ENCODE measurements at places on chromosomes 1 and 21.

- no peak for DNase-seq
Measured at GRCh38 chr1:2520806-2521205, 5.6 kb downstream of the PANK4 start.

DNA sequence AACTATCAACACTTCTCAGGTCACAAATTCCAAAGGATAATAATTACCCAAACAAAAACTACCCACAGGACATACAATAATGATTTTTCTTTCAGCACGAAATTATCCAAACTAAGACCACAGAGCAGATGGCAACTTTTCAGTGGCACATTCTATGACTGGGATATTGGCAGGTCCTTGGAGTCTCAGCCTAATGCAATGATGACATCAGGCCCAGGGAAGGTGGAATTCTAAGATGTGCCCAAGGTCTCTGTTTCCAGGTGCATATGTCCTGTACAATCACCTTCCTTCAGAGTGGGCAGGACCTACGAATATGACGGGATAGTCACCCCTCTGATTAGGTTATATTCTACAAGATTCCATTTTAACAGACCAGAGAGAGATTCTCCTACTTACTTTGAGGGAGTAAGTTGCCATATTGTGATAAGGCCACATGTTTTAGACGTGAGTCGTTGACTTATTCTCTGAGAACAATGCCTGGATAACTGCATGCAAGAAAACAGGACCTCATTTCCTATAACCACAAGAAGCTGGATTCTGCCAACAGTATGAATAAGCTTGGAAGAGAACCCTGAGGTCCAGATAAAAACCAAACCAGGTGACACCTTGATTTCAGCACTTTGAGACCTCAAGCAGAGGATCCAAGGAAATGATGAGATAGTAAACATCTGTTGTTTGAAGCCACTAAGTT is 69.9 kb downstream of the ZC3H11B start:
- no peak for DNase-seq

DNA sequence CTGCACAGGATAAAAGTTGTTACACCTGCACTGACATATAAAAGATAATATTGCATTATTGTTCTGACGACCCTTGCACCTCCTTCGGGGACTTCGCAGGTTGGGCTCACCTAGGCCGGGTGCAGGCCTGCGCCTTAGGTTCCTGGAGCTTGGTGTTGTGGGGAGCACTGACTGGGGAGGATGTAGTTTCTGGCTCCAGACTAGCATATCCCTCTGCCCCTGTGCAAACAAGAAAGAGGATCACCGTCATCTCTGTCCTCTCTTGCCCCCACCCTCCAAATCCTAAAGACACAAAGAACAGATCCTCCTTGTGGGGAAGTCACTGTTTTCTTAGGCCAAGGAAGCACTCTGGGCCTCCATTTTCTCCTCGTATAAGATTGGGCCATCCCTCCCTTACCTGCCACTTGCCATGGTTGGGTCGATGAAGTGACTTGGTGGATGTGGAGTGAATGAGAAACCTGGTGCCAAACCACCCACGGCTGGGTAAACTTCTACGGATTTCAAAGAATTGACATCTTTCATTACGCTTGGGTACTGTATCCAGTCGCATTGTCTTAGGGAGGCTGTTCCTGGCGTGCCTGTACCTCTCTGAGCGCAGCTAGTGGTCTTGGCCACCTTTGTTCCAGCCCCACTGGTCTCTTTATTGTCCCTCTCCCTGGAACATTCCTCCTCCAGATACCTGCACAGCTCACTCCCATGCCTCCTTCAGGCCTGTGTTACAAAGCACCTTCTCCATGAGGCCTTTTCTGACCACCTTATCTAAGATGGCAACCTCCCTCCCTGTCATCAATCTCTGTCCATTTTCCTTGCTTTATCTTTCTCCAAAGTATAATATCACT is 34.4 kb upstream of the PKP1 start:
- no peak for DNase-seq

GRCh38 chr21:34189506-34189905 is 116.1 kb downstream of the MRPS6 start:
- DNase-seq: no peak

DNA sequence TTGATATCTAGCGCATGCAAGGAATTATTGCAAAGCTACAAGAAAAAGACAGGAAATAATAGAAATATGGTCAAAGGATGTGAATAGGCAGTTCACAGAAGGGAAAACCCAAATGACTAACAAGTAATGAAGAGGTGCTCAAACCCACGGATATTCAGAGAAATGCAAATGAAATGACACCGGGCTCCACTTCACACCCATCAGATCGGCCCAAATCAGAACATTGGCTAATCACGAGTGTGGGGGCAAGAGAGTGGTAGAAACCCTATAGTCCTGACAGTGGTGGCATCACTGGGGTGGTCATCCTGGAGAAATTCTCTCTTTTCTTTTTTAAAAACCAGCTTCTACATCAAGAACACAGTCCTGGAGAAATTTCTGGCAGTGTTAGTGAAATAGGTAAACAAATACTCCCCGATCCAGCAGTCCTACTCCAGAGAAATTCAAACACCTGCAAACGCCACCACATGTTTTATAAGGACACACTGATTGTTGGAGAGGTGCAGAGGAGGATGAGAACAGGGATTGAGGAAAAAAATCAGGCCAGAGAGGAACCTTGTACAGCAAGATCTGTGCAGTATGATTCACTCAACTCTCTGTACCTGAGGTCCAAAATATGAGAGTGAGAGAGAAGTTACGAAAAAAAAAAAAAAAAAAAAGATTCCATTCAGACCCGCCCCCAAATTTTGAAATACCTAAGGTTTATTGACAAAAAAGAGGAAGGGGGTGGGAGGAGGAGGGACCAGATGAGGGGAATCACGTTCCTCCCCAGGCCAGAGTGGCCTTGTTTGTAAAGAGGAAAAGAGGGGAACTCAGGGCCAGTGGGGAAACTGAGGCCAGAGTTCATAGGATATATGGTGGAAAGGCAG is 9.2 kb upstream of the TNFRSF1B start:
- peak; percentile 76 for DNase-seq

GRCh38 chr1:96388421-96389310 is 332.9 kb upstream of the PTBP2 start:
- no peak for DNase-seq

- DNase-seq: no peak
Measured at GRCh38 chr1:202283379-202283844, 58.3 kb downstream of the UBE2T start.

- DNase-seq: no peak
Measured at GRCh38 chr1:165857046-165857801, 29.8 kb downstream of the UCK2 start.

DNA sequence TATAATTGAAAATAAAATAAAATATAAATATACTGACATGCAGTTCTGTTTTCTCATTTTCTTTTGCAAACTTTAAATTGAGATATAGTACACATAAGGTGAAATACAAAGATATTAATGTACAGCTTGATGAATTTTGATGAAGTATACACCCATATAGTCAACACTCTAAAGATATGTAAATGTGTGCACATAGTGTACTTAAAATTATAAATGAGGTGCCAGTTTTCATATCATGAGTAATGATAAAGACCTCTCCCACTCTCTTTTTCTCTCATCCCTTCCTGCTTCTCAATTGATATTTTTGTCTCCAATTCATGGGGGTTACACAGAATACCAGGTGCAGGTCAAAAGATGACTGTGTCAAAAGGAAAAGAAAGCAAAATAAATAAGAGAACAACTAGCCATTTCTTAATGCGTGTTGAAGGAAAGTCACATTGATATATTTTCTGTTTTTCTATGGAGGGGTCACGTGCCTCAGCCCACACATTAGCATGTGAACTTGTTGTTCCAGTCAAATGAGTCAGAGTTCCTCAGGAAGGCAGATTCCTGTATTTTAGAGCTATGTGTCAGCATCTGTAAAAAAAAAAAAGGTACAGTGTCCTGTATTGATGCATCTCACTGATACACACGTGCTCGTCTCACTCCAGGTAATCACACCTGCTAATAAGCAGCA is 64.3 kb upstream of the HOOK1 start:
- DNase-seq: no peak

GRCh38 chr1:155002464-155003226 is at the start of gene ZBTB7B:
Gene ZBTB7B, plus strand, starts transcription at chr1:155002802. Its CDS starts 11,859 bp downstream, at chr1:155014661.
- DNase-seq: no peak

DNA sequence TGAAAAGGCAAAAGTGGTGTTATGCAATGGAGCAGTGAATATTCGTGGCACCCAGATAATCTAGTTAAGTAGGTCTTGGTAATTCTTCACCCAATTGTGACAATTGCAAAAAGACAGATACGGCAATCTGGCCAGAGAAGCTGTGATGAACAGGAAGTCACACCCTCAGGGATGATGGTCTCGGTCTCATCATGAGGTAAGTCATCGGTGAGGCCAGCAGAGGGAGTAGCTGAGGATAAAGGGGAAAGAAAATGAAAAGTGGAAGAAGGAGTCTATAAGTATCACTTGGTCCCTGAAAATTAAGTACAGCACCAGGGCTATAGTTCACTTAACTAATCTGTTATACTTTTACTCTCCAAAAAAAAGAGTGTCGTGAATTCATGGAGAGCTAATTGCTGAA is 258.8 kb upstream of the NCAM2 start:
- no peak for DNase-seq

GRCh38 chr1:198278943-198279342 is 122.1 kb downstream of the NEK7 start:
- DNase-seq: no peak

- no peak for DNase-seq
Measured at GRCh38 chr1:203456577-203456976, 19.0 kb upstream of the PRELP start.

- DNase-seq: no peak
Measured at GRCh38 chr1:85283475-85284199, 7.2 kb upstream of the BCL10 start.

All from CD4-positive, alpha-beta T cell treated with Interleukin-4 for 4 hours (primary cell).